ENCODE measurements at places on chromosomes 7 and 10.

DNA sequence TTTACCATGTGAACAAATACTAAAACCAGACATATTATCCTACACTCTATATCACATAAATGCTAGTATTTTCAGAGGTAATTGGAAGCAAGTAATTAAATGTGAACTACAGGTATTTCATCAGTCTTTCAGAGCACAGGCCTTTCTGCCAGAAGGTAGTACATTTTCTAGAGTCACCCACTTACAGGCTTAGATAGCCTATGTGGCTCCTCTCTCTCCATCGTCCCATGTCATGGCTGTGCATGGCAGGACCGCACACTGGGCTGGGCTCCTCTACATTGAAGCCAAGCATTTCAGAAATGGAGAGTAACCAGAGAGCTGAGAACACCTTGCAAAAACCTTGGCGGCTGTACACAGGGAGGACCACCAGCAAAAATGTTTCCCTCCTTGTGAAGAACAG lies 49.7 kb downstream of the GFRA1 start:
- no peak for DNase-seq

DNA sequence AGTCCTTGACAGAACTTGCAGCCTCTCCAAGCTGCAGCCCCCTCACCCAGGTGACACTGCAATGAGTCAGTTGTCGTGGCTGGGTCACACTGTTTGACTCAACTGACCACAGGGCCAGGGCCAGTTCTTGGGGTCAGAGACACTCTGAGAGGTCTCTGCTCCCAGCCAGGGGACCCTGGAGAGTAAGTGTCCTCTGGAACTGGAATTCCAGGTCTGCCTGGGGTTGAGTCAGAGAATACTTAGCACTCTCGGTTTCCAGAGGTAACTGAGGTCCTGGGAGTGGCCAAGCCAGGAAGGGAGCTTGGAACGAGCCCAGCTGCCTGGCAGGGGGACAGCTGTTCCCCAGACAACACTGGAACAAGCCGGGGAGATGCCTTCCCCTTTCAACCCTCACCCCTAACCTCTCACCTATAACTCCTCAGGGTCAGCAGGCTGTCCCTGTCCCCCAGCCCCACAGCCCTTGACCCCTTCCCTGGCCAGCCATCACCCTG lies 2.2 kb upstream of the MYL10 start:
- no peak for DNase-seq

GRCh38 chr10:95767884-95768556 lies 12.1 kb downstream of the ENTPD1 start:
- DNase-seq: no peak

DNA sequence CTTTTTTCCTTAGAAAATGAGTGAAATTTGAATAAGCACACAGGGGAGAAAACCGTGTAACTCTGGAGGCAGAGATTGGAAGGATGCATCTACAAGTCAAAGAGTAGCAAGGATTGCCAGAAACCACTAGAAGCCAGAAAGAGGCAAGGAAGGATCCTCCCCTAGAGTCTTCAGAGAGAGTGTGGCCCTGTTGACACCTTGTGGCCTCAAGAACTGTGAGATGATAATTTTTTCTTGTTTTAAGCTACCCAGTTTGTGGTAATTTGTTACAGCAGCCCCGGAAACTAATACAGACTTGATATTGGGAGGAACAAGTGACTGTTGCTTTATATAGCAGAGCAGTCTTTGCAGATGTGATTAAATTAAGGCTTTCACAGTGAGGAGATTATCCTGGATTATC lies 3.6 kb upstream of the GIMAP7 start:
- DNase-seq: no peak

DNA sequence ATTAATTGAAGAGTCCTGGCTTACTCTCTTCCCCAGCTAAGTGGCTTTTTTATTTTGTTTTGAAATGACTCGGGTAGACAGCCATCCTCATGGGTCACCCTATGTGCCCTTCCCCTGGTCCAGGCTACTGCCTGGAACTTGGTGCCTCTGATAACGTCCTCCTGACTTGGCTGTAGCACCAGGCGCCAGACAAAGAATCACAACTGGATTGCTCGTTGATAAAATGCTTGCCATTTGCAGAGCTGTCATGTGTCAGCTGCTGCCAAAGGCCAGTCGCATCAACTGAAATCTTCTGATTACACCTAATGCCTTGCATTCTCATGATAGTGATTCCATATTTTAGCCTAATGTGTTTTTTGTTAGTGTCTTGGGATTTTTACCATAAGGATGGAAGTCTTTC lies 27.4 kb upstream of the ABLIM1 start:
- DNase-seq: no peak

GRCh38 chr7:24911213-24911603 lies 68.8 kb downstream of the OSBPL3 start:
- DNase-seq: no peak

DNA sequence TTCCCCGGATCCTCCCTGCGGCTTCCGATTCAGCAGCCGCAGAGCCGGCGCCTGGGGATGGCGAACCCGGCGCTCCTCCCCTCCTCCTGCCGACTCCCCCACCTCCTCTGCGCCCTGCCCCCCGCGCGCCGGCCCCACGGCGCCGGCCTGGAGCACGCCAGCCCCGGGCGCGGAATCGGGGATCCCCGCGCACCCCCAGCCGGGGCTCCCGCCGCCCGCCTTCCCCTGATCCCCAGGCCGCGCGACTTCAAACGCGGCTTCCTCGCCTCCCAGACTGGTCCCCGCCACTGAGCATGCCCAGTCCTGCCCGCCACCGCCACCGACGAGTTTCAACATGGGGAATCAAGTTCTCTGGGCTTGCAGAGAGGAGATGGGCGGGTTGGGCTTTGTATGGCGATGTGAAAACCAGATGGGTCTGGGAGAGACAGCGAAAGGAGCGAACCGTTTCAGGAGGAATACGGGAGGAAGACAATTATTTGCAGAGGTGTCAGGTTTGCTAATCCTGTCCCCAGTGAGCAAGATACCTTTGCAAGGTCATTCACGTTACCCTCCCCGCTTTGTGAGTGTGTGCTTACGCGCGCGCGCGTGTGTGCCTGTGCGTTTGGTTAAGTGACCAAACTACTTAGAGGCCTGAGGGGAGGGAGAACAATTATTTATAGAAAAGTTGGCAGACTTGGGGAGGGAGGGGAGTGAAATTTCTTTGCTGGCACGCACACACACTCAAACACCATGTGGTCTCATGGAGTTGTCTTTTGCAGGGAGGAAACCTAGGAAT lies at the start of gene PANK1:
Gene PANK1 (minus strand): TSS at position 276 of the 775 bp plus-strand sequence. CDS start 351 bp downstream, outside the sequence.
- DNase-seq: peak; percentile 26

DNA sequence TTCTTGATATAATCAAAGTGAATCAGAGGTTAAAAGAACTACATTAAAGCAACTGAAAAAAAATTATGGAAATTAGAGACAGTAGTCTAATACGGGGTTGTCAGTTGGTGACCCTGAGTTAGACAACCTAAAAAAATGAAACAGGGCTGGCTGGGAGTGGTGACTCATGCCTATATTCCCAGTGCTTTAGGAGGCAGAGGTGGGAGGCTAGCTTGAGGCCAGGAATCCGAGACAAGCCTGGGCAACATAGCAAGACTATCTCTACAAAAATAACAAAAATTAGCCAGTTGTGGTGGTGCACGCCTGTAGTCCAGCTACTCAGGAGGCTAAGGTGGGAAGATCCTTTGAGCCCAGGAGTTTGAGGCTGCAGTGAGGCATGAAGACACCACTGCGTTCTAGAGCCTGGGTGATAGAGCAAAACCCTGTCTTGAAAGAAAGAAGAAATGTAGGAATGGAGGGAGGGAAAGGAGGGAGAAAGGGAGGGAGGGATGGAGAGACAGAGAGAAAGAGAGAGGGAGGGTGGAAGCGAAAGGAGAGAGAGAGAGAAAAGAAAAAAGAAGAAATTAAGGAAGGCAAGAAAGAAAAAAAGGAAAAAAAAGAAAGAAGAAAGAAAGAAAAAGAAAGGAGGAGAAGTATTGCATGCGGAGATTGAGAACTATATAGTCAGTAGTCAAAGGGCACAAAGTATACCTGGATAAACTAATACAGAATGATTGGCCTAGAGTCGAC lies 166.1 kb downstream of the TPST1 start:
- no peak for DNase-seq

DNA sequence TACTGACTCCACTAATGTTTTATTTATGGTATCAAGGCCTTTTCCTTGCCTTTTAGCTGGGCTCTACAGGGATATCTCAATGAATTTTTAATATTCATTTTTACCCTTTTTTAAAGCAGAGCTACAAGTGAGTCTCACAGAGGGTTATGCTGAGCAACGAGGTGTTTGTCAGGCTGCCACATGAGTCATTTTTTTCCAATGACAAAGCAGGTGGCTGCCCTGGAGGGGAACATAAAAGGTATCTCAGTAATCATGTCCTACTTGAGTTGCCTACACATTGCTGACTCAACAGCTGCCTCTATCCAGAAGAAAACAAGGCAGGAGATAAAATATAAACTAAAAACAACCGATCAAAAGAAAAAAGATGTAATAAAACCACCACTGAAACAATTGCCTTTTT lies 1004.9 kb upstream of the POT1 start:
- DNase-seq: no peak

GRCh38 chr7:108146070-108146842 lies 16.1 kb upstream of the LAMB4 start:
- DNase-seq: no peak

DNA sequence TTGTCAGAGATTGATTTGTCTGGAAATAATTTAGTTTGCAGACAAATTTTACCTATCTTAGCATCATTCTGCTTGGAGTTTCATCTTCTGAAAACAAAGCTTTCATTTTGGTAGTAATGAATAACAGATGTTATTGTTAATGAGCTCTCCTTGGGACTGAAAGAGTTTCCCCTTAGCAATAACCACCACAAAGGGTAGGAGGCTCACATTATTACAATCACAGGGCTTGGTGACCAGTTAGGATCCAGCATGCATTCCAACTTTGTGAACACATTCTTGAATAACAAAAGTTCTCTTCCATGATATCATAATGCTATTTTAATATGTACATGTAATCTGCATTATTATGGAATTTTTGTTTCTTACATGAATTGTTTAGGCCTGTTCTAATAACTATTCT lies 148.8 kb upstream of the VWC2 start:
- DNase-seq: no peak

GRCh38 chr7:117225536-117225935 lies 97.3 kb downstream of the WNT2 start:
- DNase-seq: no peak

- no peak for DNase-seq
Observed at GRCh38 chr7:154353355-154353767, 301.2 kb downstream of the DPP6 start.

GRCh38 chr7:70619130-70619529 lies 512.8 kb upstream of the GALNT17 start:
- no peak for DNase-seq

DNA sequence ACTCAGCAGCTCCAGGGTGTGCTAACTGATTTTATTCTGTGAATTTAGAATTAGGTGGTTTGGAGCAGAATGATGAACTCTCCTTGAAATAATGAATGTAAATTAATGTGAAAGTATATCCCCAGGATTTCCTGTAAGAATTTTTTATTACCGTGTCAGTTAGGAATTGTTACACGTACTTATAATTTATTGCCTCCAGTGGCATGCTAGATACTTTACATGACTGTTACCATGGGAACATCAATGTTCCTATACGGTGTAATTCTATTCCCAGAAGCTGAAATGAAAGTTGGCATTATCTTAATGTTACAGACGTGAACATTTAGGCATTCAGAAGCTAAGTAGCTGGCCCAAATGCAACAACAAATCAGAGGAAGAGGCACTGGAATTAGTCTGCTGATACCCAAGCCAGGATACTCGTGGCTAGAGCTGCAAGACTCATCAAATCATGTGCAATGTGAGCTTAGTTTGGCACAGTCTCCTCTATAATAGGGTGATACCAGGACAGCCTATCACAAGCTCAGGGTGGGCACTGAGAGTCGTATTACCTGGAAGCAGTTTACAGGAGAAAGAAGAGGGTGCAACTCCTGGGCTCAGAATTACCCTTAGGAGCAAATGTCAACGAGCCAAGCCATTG lies 30.0 kb upstream of the PRKAR2B start:
- no peak for DNase-seq

DNA sequence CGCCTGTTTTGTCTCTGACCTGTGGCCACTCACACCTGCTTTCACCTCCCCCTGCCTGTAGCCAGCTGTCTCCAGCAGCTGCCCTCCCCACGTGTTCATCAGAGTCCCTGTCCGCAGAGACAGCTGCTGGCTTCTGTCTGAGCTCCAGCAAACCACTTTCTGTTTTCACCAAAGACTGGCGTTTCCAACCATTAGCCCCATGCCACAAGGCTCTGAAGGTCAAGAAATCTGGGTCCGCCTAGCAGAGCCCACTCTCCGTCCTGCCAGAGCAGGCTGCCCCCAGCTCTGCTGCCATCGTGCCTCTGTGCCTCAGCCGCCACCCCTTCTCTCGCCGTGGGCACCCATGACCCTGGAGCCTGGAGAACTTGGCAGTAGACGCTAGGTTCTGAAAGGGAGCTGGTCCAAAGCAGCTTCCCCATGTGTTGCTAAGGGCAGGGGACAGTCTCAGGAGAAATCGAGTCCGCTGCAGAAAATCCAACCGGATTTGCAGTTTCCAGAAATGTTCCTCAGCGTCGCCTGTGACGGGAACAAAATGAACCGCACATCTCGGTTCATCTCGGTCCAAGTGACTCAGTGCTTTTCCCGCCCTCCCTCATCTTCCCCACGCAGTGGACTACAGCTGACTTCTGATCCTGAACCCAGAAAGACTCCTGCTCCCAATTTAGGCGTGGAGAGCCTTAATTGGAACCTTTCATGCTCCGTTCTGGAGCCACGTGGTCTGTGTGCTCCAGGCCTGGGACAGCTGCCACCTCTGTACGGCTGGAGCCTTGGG lies 28.0 kb downstream of the TMEM120A start:
- DNase-seq: no peak

DNA sequence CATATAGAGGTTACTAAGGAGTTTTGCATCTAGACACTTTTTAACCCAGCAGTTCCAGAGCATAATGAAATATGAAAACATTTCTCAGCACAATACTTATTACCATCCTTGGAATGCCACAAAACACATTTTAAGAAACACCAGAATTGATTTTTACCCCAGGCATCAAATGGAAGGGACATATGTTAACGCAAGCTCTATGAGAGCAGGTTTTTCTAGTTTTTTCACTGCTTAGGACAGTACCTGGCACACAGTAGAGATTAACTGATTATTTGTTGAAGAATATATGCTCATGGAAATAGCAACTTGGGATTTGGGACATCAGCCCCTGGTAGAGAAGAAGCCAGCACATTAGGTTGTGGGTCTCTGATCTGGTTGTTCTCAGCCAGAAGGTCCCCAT lies 67.0 kb upstream of the ARID5B start:
- no peak for DNase-seq

DNA sequence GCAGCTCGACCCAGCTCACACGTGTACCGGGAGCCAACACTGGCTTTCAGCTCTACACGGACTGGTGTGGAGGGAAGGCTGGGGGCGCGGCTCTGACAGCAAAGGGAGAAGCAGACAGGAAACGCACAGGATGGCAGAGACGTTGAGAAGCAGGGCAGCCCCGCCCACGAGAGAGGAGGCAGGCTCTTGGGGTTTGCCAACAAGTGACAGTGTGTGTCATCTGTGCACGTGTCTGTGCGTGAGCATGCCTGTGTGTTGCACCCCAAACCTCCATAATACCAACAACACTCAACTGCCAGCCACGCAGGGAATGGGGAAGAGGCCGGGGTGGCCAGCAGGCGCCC lies 64.4 kb upstream of the PDGFA start:
- DNase-seq: peak; percentile 74

GRCh38 chr10:17344206-17344605 lies 110.2 kb downstream of the ST8SIA6 start:
- no peak for DNase-seq

GRCh38 chr10:128257428-128257827 lies 131.2 kb upstream of the MKI67 start:
- no peak for DNase-seq

Measured in activated CD8-positive, alpha-beta memory T cell treated with anti-CD3 and anti-CD28 coated beads for 4 hours (primary cell).